Activated naive CD8-positive, alpha-beta T cell treated with anti-CD3 and anti-CD28 coated beads for 36 hours (primary cell): ENCODE measurements at places on chromosomes 5 and 9.

DNA sequence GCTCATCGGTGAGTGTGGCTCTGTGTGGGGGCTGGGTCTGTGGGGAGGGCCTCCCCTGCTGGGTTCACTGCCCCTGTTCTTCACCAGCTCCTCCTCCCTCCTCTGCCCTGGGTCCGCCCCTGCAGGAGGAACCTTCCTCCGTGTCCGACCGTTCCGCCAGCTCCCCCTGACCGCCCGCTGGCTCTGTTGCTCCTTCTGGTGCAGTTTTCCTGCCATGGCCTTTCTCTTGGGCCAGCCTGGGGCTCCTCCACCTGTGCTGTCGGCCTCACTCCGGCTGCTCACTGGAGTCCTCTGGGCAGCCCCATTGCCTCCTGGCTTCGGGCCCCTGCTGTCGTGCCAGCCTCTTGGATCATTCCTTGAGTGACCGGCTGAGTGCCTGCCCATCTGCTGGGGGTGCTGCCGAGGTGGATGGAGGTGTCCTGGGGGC, 12.3 kb downstream of the RNU6ATAC start:
- no peak for DNase-seq

DNA sequence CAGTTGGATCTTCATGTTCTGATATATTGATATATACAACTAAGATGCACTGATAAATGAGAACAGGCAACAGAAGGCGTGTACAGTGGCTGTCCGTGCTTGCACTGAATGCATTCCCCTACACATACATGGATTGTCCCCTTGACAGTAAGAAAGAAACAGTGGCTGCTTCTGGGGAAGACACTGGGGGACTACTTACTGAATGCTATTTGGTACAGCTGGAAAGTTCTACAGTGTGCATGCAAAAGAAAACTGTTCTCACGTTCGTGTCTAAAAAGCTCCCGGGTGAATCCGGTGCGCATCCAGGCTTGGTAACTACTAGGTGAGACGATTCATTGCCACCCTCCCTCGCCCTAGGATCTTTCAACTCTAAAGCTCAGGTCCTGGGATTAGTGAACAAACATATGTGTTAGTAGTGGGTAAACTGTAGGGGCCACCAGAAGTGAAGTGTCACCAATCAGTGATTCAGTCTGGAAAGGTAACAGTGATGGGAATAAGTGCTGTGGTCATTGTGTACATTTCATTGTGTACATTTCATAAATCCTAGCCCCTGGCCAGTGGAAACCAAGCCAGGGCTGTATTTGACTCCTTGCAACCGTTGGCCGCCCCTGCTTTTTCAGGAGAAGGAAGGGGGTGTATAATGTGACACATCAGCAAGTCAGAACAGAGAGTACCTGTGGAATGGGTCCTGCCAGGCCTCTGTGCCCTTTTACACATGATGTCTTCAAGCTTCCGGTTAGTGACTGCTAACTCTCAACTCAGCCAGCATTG, 46.3 kb upstream of the BOD1 start:
- no peak for DNase-seq

- DNase-seq, result no peak
Measured at GRCh38 chr5:14004598-14005394, 60.3 kb upstream of the DNAH5 start.

DNA sequence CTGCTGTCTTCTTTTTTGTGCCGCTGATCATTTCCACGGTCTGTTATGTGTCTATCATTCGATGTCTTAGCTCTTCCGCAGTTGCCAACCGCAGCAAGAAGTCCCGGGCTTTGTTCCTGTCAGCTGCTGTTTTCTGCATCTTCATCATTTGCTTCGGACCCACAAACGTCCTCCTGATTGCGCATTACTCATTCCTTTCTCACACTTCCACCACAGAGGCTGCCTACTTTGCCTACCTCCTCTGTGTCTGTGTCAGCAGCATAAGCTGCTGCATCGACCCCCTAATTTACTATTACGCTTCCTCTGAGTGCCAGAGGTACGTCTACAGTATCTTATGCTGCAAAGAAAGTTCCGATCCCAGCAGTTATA, 17.1 kb downstream of the F2R start:
- no peak for DNase-seq

- DNase-seq, result peak; percentile 55
Measured at GRCh38 chr9:109181284-109181683, 14.2 kb upstream of the FRRS1L start.

- no peak for DNase-seq
Measured at GRCh38 chr9:93820667-93821306, 134.4 kb downstream of the BARX1 start.

DNA sequence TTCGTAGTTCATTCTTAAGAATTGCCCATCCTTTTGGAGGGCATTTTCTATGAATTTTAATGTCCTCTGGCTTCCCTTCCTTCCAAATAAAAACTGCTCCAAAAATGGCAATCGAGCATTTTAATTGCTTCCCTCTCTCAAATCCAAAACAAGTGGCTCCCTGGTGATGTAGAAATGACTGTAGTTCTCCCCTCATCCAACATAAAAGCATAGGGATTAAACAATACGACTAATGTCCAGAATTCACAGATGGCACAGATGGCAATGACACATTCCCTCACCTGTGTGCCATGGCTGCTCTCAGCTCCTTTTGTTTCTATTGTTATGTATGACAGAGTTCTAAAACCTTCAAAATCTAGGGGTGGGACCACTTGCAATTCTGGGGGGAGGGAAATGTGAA, 417.3 kb downstream of the RAB3C start:
- no peak for DNase-seq

- DNase-seq, result no peak
Measured at GRCh38 chr9:90064248-90064647, 459.4 kb downstream of the GADD45G start.

- no peak for DNase-seq
Measured at GRCh38 chr5:75363726-75364495, 26.9 kb downstream of the HMGCR start.

- no peak for DNase-seq
Measured at GRCh38 chr9:2623288-2624050, 1.9 kb downstream of the VLDLR start.

DNA sequence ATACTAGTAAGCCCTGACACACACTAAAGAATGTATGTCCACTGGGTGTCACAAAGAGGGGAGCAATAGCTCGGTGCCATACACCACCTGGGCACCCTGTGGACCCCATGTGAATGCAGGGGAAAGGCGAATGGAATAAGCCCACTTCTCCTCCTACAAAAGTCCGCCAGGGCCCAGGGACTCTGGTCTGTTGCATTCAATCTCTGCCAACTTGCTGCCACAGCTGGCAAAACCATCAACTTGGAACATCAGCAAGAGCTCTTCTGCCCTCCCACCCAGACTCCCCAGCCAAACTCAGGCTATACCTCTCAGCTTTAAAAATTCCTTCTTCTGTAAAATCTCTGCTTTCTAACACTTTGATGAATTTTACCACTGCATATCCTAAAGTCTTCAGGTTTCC, 54.5 kb downstream of the PFDN1 start:
- no peak for DNase-seq
